ENCODE measurements at places on chromosomes 16 and 17.
A peak's percentile ranks its signal among the peaks of the same experiment; 100 is the strongest.

GRCh38 chr17:65371702-65372101, 189.7 kb downstream of the AXIN2 start:
- DNase-seq, result no peak

- no peak for DNase-seq
Observed at GRCh38 chr16:69706975-69707340, 19.4 kb downstream of the NQO1 start.

DNA sequence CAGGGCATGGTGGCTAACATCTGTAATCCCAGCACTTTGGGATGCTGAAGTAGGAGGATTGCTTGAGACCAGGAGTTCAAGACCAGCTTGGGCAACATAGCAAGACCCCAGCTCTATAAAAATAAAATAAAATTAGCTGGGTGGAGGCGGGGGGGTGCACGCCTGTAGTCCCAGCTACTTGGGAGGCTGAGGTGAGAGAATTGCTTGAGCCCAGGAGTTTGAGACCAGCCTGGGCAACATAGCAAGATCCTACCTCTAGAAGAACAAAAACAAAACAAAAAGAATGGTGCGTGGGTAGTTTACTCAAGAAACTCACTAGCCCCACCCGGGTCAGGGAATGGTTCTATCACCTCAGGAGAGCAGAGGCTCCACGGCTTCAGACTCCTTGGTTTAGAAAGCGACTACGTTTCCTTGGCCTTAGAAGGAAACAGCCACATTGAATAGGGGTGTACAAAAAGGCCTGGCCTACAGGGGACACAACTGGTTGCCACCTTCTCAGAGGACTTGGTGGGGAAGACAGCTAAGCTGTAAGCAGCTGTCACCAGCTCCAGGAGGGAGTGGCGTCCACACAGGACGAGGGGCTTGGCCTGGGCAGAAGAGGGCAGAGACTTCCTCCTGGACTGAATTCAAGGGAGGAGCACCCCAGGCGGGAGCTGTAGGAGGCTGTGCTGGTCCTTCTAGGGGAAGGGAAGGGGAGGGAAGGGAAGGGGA, 716 bp downstream of the TK1 start:
- DNase-seq, result no peak

DNA sequence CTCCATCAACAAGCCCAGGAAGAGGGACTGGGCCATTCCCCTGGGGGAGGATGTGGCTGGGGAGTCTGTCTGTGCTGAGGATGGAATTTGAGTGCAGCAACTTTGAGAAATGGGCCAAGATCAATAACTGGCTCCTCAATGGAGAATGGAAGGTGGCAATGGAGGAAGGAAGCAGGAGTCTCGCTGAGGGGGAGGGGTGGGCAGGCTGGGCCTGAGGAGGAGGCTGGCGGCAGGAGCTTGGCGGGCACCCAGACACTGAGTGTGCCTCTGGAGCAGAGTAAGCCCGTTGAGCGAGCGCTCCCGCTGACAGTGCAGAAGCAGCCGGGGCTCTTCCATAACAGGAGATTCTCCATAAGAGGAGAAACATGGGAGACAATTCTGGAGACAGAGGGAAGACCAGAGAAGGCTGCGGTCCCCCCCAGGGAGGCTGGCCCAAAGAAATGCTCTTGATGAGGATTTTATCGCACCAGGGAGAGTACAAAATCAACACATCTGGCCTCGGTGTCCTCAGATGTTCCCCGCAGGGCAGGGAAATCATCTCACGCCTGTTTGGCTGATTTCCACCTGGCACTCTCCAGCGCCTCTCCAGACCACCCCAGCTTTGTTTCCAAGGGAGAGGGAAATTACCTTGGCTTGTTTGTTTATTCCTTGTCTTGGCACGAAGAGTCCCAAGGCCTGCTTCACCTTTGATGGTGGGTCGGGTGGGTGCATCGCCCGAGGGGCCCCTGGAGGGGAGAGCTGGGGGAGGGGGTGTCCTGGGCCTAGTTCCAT, 2.8 kb upstream of the MMP15 start:
- DNase-seq, result no peak

GRCh38 chr17:67105213-67105612, 60.9 kb downstream of the CACNG1 start:
- DNase-seq, result no peak

DNA sequence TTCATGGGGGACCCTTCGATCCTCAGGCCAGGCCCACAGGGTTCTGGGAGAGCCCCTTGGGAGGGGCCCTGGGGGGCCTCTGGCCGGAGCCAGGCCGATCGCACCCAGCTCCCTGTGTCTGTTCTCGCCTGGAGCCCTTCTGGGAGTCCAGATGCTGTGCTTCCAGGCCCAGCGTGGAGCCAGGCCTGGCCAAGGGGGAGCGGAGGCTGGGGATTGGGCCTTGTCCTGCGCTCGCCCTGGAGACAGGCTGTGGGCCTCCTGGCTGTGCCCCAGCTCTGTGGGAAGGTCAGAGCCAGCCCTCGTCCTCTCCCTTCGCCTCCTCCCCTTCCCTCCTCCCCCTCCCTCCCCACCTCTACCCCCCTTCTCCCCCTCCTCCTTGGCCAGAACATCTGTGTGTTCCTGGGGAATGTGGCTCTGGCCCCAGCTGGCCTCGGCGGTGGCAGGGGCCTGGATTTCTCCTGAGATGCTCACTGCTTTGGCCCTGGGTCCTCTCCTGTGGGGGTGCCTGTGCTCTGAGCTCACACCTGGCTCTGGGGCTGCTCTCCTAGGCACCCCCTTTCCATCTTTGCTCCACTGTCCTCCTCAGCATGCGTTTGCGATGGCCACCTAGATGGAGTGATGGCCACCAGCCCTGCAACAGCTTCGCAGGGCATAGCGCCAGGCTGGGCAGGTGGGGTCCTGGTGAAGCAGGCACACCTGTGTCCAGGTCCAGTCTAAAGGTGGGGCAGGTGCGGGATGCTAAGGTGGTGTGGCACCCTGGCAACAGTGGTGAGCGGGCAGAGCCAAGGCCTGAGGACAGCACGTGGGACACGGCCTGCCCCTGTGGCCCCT, 90.6 kb upstream of the CIBAR2 start:
- DNase-seq, result no peak

DNA sequence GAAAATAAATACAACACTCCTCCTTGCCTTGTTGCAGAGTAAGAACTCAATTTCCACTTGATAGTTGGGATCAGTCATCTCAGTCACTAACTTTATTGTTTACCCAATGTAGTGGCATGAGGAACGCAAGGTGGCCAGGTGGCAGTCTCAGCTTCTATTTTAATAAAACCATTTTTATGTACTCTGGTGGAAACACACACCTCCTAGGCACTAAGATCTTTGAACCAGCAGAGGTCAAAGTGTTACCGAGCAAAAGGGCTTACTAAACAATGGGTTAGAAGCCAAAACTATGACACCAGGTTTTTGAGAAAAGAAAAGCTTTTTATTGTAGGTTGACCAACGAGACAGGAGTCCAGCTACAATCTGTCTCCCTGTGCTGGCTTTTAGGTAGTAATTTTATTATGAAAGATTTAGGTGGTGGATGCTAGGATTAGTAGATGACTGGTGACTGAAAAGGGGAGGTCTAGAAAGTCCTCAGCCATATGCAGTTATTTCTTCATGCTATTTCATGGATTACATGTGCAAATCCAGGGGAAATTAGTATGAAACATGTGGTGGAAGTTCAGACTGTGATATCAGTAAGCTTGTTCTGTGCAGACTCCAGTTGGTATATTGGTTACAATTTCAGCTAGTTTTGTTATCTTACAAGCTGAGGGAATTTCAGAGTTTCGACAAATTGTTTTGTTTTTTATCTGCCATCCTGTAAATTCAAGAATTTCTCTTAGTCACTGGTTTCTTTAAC, 122.3 kb downstream of the PCTP start:
- no peak for DNase-seq

DNA sequence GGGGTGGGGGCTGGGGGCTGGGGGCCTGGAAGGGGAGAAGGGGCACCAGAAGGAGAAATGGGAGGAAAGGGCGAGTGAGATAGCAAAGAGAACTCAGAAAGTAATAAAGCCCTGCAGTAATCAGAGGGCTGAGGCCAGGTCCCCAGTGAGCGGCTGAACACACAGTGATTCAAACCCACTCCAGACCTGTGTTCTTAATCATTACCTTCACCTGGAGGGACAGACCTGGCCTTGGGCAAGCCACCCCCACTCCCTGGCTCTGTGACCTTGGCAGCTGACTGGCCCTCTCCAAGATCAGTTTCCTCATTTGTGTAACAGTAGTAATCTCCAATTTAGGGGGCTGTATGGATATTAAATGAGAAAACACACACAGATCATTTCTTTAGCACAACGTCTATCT, 150.4 kb downstream of the WWOX start:
- DNase-seq, result no peak

- no peak for DNase-seq
Observed at GRCh38 chr17:31753011-31753410, 106.0 kb downstream of the COPRS start.

DNA sequence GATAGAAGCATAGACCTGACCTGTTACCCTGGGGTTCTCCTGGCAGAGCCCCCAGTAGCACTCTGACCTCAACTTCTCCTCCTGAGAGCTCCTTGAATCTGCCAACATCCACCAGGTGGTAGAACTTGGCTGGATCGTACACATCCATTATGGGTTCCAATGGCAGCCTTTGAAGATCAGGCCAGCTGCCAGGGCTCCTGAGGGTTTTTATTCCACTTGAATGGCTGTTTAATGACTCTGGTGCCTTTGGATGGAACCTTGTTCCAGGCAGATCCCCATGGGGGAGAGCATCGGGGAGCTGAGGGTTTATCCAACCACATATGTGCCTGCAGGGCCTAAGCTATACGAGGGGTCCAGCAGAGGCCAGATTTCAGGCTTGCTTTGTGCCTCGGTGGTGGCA, 47.1 kb upstream of the CLEC19A start:
- no peak for DNase-seq

DNA sequence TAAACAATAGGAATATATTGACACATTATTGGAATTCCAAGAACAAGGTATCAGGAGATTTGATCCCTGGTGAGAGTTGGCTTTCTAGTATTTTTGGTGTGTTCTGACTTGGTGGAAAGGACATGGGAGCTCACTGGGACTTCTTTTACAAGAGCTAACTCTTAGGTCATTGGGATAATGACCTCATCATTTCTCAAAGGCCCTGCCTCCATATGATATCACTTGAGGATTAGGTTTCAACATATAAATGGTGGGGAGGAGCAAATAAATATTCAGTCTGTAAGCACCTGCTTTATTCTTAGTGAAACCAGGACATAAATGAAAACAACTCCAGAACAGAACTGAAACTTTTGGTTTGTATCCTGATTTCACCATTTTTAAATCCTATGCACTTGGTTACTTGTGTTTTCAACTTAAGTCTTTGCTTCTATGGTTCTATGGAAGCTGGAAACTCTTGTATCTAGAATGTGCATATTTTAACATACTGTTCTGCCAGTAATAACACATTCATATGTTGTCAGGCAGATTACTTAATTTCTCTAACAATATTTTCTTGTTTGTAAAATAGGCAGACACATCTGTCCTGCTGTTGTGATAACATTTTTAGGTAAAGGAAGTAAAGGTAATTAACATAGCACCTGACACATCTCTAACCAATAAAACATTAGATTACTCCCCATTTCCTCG, 1527.7 kb upstream of the CDH8 start:
- no peak for DNase-seq

DNA sequence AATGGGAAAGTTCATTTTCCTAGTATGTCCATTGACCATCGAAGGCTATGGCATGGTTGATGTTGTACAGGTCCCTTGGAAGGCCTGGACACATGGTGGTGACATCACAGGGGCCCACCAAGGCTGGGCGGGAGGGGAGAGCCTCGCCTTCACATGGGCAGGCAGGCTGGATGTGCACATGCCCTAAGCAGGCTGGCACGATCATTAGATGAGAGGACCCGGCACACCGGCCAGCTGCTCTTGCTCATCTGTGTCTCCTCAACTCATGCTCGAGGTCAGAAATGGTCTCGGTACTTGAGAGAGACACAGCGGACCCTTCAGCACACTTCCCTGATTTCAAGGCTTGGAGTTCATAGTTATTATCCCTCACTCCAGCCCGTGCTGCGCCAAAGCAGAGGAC, 416.9 kb upstream of the ZFHX3 start:
- DNase-seq, result no peak

DNA sequence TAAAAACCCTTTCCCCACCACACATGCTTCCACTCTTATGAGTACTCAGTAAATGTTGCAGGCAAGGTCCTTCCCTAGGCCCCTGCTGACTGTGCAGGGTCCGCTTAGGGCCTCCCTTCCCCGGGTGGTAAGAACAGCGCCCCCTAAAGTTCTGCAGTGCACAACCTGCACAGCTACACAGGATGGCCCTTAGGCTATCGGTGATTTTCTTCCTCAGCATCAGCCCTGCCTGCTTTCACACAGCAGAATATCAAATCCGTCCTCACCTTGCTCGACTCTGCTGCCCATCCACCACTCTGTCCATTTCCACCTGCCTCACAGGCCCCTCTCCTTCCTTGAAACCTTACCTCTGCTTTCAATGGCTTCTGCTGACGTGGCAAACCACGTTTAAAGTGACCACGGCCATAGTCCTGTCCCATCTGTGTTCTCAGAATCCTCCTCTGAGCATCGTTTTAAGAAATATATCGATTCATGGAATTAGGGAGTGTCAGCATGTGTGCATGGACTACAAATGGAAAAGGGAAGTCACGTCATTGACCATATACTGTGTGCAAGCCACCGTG, 51.4 kb upstream of the TMEM132E start:
- DNase-seq, result no peak

GRCh38 chr16:58411736-58412614, 19.7 kb downstream of the GINS3 start:
- DNase-seq, result no peak

GRCh38 chr17:71032746-71033273, 863.5 kb downstream of the KCNJ2 start:
- no peak for DNase-seq

GRCh38 chr17:51169340-51169739, 3.1 kb downstream of the NME2 start:
- DNase-seq, result no peak

DNA sequence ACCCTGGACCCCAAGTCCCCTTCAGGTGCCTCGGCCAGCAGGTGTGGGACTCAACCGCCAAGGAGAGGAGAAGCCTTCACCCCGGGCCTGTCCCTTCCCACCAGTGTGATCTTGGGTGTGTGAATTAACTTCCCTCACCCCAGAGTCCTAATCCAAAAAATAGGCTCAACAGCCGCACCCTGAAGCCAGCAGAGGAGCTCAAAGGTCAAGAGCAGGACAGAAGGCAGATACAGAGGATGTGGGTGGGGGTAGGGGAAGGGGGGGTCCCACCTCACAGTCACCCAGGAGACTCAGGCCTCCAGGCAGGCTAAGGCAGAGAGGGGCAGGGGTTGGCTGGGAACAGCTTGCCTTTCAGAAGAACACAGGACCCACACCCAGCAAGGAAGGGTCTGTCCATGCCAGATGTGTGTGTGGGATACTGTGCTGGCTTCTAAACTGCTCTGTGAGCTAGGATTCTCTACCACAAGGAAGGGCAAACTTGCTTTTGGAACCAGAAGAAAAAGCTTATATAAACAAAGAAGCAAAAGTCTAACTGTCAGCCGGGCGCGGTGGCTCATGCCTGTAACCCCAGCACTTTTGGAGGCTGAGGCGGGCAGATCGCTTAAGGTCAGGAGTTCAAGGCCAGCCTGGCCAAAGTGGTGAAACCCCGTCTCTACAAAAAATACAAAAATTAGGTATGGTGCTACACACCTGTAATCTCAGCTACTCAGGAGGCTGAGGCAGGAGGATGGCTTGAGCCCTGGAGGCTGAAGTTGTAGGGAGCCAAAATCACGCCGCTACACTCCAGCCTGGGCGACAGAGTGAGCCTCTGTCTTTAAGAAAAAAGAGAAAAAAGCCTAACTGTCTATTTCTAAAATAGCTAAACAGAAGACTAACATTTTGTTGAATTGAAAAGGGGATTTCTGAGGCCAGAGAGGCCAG, 4.6 kb downstream of the PIEZO1 start:
- DNase-seq, result no peak

GRCh38 chr16:84495506-84495905, 9.0 kb downstream of the MEAK7 start:
- DNase-seq, result no peak

- peak; percentile 61 for DNase-seq
Observed at GRCh38 chr17:48505788-48506187, 25.0 kb downstream of the HOXB1 start.

Data from T-helper 22 cell (primary cell).